Urinary bladder (tissue), 4 donors: ENCODE measurements at places on chromosomes 12 and 14. TPM values are rescaled to one million over a fixed set of nuclear protein-coding genes. Genes with fewer than 3 reads are reported as not detected.

- no peak for DNase-seq
Measured at GRCh38 chr14:105913861-105914260, 387.5 kb downstream of the TMEM121 start.

- no peak for DNase-seq
Measured at GRCh38 chr12:16163146-16163545, 114.3 kb downstream of the SLC15A5 start.

The BEGAIN gene
- total RNA-seq = 3.1 TPM

The SIRT4 gene
- total RNA-seq = 2.3 TPM

GRCh38 chr12:77594366-77594765 is 236.3 kb upstream of the NAV3 start:
- DNase-seq = no peak

The NAV3 gene
- total RNA-seq = 97.2 TPM

- no peak for DNase-seq
Measured at GRCh38 chr14:96956464-96957239, 159.5 kb downstream of the VRK1 start.

DNA sequence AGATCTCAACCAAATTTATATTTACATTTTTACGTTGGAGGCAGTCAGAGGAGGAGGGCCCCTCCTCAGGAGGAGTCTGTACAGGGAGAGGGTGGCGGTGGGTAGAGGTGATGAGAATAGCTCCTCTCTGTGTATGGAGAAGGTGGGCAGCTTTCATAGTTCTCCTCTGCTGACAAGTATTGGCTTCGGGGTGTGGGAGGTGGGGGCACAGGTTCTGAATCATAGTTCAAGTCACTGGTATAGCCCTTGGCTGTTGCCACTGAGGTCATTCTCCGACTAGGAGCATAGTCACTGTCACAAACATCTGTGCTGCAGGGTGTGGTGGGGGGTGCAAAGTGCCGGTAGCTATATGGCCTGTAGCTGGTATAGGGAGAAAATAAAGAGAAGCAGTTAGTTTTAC is 50.3 kb downstream of the BCL2L14 start:
- DNase-seq = no peak

DNA sequence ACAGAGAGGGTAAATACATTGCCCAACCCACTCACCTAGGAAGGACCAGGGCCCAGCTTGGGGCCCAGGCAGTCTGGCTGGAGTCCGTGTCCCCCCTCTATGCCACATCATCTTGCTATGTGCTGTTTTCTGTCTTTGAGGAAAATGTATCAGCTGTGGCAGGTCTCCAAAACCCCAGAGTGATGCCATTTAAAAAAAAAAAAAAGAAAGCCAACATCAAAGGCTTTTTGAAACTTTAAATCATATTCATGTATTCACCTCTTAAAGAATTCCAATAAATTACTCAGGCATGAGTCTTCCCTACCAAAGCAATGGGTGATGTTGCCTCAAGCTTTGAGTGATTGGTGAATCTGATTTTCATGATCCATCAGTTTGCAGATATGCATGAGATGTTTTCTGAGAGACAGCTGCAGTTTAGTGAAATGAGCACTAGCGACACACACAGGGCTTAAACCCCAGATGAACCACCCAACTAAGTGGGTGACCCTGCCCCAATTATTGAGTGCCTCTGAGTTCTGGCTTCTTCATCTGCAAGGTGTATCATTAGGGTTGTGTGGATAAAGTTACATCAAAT is 6.1 kb downstream of the KRT81 start:
- no peak for DNase-seq

GRCh38 chr12:121819212-121819949 is 15.6 kb downstream of the SETD1B start:
- DNase-seq = no peak

The SERPINA10 gene
- not detected for total RNA-seq

GRCh38 chr12:7642876-7643309 is 22.8 kb downstream of the APOBEC1 start:
- no peak for DNase-seq

GRCh38 chr12:84856156-84856900 is 56.3 kb downstream of the SLC6A15 start:
- no peak for DNase-seq

GRCh38 chr12:27571463-27571862 is 47.5 kb downstream of the PPFIBP1 start:
- no peak for DNase-seq

The IL26 gene
- total RNA-seq = not detected

The RPL41 gene
- total RNA-seq = 2,071 TPM

The KCNA5 gene
- total RNA-seq = 2.9 TPM

DNA sequence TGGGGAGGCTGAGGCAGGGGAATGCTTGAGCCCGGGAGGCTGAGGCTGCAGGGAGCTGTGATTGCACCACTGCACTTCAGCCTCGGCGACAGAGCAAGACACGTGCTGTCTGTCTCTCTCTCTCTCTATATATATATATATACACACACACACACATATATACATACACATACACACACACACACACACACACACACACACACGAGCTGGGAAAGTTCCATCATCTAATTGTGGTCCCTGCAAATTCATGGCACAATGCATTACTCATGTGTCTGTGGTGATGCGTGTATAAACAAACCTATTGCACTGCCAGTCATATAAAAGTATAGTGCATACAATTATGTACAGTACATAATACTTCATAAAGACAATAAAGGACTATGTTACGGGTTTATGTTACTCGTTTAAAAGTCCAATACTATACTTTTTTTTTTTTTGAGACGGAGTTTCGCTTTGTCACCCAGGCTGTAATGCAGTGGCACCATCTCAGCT is 36.6 kb downstream of the WDR89 start:
- no peak for DNase-seq

The NACA gene
- total RNA-seq = 1,052 TPM

DNA sequence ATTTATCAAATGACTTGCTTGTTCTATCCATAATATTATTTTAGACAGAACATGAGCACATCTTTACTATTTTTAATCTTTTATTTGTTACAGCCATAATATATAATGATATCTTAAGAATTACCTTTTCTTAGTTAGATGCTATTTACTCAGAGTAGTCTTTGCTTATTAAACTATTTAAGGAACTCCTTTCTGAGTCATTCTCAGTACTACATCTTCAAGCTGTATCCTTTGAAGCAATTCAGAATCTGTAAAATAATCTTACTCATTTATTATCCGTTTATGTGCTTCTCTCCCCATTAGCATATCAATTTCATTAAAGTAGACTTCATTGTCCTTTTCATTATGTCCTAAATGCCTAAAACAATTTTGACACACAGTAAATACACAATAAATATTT is 240.4 kb upstream of the FAR2 start:
- DNase-seq = no peak

The PPP1R36 gene
- total RNA-seq = 1.8 TPM

GRCh38 chr12:27064397-27065342 is 17.7 kb downstream of the C12orf71 start:
- DNase-seq = no peak

GRCh38 chr12:98606359-98606988 is 13.0 kb downstream of the SLC25A3 start:
- no peak for DNase-seq

GRCh38 chr12:1499351-1499750 is 95.0 kb downstream of the FBXL14 start:
- DNase-seq = no peak

GRCh38 chr14:101132588-101132987 is 229.1 kb upstream of the RTL1 start:
- no peak for DNase-seq

The TSHR gene
- total RNA-seq = 1.1 TPM

The PCK2 gene
- 5.3 TPM for total RNA-seq

GRCh38 chr14:85711620-85712019 is 181.7 kb downstream of the FLRT2 start:
- DNase-seq = no peak

GRCh38 chr14:99212646-99213045 is 59.4 kb downstream of the BCL11B start:
- DNase-seq = no peak

GRCh38 chr12:81174664-81175063 is 96.8 kb downstream of the ACSS3 start:
- DNase-seq = no peak

The RTL1 gene
- 0.37 TPM for total RNA-seq

DNA sequence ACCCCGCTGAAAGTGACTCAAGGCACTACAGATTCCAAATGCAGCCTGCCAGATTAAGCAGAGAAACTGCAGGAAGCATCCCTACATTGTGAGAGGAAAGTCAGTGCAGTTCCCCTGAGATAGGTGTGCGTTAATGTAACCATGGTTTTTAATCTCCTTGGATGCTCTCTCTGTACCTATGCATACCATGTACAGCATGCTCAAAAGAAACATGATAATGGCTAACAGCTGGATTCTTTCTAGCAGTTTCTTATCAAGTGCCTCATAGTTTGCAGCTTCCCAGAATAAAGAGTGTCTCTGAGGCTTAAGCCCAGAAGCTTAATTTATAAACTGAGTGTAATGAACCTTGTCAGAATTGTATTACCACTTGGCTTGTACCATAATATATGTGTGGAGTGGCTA is 17.1 kb upstream of the MDM1 start:
- no peak for DNase-seq

GRCh38 chr12:10191865-10192264 is 13.0 kb downstream of the TMEM52B start:
- DNase-seq = no peak

DNA sequence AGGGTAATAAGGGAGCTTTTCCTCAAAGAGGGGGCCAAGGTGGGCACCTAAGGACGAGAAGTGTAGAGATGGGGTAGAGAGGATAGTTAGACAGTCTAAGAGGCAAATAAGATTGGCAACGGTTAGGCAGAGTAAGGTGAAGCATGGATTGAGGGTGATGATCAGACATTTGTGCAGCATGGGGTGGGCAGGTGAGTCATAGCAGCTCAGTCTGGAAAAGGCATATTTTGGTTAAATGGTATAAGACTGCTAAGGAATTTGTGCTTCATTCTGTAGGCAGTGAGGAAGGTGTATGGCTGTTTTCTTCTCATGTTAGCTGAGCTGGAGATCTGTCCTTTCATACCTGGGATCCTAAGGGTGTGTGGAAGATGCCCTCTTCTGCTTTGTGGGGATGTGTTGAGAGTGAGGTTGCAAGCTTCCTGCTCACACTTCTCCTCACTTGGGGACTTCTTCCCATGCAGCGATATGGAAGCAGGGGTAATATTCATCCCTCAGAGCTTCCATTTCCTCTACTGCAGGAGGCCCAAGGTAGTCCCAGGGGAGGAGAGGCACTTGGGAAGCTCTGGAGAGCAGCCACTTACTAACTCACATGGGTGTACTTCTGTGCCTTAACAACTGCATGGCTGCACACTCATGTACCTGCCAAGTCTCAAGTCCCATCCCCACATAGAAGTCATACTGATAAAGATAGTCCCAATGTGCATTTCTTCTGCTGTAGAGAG is 28.9 kb downstream of the GSG1 start:
- no peak for DNase-seq

The BEST3 gene
- total RNA-seq = 4.4 TPM

The TBC1D30 gene
- total RNA-seq = 3.9 TPM

DNA sequence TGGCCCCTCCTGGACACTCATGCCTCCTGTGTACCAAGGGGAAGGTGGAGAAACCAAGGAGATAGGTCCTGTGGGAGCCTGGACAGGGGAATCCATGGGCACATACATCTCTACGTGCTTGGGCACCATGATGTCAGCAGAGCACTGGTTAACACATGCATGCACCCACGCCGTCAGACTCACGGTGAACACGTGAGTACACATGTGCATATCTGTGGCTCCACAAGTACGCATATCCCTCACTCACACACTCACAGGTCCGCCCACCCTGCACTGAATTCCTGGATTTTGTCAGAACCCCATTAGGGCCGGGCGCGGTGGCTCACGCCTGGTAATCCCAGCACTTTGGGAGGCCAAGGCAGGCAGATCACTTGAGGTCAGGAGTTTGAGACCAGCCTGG is 29.1 kb upstream of the COX6A1 start:
- DNase-seq = no peak

- DNase-seq = no peak
Measured at GRCh38 chr12:2117541-2117940, 64.8 kb downstream of the CACNA1C start.

The CPM gene
- total RNA-seq = 24.6 TPM
